Aorta (tissue), 5 donors: ENCODE measurements at places on chromosomes 5 and 9. TPM values are rescaled to one million over a fixed set of nuclear protein-coding genes. Genes with fewer than 3 reads are reported as not detected.

- no peak for DNase-seq
Observed at GRCh38 chr9:21933281-21933680, 60.9 kb downstream of the CDKN2A start.

- DNase-seq = no peak
Observed at GRCh38 chr9:114720086-114720676, 38.2 kb upstream of the TEX48 start.

DNA sequence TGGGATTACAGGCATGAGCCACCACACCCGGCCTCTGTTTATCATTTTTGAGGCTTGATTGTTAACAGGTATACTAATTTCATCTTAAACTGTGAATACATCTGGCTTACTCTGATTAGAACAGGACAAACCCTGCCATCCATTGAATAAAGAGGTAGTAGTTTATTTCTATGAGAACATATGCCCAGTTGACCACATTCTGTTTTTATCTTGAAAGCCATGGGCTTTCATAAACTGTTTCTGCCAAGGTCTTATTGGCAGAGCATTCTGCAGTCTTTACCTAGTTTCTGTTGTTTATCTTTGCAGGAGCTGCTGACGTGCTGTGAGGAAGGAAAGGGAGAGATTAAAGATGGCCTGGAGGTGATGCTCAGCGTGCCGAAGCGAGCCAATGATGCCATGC is 184.9 kb upstream of the OTULINL start:
- no peak for DNase-seq

DNA sequence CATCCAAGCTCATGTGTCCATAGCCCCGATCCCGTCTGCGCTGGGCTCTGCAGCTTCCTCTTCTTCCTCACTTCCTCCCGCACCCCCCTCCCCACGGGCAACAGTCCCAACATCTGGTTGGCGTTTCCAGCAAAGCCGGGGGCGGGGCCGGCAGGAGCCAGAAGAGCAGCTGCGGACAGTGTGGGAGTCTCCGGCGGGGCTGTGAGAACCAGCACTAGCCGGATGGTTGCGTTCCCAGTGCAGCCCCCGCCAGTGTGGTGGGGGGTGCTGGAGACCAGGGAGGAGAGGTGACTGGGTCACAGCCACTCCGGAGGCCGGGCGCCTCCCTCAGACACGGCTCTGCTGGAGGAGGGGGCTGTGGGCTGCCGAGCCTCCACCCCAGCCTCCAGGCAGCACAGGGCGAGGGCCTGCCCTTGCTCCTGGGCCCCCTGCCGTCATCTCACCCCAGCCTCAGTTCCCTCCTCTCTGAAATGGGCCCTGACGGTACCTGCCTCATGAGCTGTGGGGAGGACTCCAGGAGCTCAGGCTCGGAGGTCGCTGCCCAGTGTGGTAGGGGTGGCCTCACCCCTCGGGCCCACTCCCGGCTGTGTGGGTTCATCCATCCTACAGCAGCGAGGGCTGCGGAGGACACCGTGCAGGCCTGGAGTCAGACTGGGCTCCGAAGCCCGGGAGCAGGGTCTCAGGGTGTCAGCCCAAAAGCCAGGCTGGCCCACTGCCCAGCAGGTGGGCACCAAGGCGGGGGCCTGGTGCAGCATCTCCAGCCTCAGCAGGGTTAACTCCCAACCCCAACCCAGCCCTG is 41.5 kb upstream of the NOTCH1 start:
- peak; percentile 86 for DNase-seq

DNA sequence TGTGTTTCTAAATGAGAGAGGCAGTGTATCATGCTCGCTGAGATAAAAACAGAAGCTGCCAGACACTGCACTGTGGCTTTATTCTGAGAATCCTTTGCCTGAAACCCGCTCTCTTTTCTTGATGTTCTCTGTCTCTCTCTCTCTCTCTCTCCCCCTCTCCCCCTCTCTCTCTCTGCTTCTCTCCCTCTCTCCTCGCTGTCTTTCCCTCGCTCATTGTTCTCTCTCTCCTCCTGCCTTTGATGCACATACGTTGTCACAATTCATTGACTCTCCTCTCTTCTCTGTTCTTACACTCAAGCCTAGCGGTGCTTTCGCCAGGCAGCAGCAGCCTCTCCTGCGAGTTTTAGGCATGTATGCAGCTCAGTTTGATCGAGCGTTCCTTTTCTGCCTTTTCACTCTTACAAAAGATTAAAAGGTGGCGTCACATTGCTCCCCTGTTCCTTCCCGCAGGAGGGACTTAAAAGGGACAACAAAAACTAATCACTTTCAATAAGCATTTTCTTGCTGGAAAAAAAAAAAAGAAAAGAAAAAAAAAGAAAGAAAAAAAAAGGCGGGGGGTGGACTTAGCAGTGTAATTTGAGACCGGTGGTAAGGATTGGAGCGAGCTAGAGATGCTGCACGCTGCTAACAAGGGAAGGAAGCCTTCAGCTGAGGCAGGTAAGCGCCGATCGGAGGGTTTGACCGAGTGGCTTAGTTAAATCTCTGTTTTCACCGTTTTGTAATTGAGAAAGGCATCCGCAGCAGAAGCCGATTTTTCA is 717.9 kb upstream of the WWC1 start:
- no peak for DNase-seq

The UBAP1 gene
- total RNA-seq = 41.9 TPM

The LCN10 gene
- 11.4 TPM for total RNA-seq

The TEX48 gene
- not detected for total RNA-seq
